CD4-positive, alpha-beta T cell treated with Interleukin-6 for 4 hours (primary cell): ENCODE measurements at places on chromosomes 5 and 9.

DNA sequence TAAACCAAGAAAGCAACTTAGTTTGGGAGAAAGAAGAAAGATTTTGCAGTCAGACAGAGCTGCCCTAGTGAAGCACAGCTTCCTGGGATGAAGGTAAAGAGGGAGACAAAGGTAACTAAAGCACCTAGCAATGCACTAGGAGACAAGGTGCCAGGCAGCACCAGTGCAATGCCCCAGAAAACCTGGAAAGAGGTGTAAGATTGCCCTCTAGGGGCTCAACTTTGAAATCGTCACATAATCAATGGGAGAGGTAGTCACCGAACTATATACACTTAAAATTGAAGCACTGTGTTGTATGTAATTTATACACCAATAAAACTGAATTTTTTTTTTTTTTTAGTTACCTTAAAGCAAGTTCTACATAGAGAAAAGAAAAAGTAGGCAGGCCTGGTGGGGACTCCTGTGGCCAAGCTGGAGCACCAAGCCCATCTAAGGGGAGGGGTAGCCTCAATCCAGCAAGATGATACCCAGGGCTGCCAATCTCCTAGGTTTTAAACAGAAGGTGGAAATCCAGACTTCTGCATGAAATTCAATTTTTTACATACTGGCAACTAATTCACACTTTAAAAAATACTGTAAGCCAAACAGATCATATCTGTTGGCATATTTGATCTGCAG is 48.2 kb downstream of the CDK5RAP2 start:
- no peak for DNase-seq

- DNase-seq, result no peak
These were observed 515.3 kb downstream of the TLE1 start for GRCh38 chr9:81174023-81174422.

DNA sequence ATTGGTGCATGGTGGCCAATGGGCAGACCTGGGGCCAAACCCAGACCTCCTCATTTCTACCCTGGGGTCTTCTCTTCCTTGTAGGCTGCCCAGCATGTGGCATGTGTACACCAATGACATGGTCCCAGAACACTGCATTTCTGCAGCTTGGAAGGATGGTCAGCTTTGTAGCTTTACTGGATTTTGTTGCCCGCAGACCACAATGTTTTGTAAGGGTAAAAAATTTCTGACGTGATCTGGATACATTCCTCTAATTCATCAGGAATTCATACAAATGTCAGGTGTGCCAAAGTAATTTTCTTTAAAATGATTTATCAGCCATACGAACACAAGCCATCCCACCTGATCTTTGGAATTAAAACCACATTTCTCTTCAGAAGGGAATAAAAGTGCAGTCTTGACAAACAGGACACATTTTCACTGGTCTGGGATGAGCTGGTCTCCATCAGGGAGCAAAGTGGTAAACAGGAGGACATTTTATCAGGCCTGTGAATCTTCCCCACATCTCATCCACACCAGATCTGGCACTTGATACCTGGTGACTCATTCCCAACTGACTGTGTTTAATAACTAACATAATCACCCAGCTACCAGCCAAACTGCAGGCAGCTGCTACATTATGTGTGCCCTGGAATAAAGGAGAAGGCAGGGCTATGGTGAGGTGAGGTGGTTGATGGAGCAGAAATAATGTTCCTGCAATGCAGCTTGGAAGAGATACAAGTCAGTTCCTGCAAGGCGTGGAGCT is 103.9 kb downstream of the SPOCK1 start:
- no peak for DNase-seq

GRCh38 chr9:114366334-114367128 is 21.3 kb downstream of the AKNA start:
- DNase-seq, result peak; percentile 69

- no peak for DNase-seq
These were observed 19.0 kb downstream of the GLRX start for GRCh38 chr5:95803271-95804148.

DNA sequence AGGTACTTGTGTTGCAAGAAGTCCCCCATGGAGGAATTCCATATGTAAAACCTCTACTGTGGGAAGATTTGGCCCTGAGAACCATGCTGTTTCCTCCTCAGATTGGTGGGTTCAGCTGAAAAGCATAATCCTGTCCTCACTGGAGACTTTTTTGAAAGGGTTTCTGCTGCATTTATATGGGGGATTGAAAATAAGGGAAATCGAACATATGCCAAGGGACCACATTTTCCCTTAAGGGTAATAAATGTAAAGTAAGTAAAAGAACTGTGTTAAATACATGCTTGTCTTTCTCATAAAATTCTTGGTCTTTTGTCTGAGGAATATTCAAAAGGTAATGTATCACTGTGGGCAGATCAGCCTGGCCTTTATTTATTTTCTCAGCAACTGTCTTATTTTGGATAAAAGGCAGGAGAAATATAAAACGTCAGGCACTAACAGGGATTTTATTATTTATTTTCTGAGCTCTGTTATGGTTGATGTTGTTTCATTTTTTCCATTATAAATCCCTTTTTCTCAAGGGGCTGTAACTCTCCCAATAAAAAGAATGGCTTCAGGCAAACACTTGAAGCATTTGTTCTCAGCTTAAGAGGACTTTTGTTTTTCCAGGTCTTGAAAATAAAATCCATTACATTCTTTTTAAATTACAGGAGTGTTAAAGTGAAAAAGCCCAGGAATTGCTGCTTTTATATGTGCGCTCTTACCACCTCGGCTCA is 131.4 kb downstream of the FGF10 start:
- DNase-seq, result no peak

GRCh38 chr5:114223866-114224265 is 138.0 kb upstream of the KCNN2 start:
- no peak for DNase-seq

DNA sequence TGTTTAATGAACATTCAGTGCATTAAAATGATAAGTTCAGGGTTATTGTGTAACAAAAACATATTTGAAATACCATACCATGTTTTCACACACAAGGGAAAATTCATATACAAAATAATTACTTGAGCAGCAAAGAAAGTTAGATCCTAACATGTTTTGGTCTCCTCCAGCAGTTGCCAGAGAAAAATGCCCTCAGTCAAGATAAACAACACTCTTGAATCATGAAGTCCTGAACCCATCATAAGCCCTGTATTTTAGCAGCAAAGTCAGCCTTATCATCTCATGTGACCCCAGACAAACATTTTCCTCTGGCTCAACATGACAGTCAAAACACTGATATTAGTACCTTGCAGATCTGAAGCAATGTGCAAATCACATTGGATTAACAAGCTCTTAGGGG is 1541.1 kb upstream of the WWC1 start:
- DNase-seq, result no peak

GRCh38 chr5:133827830-133828229 is 140.6 kb downstream of the C5orf15 start:
- no peak for DNase-seq

GRCh38 chr5:13524936-13525335 is 419.6 kb downstream of the DNAH5 start:
- DNase-seq, result no peak

DNA sequence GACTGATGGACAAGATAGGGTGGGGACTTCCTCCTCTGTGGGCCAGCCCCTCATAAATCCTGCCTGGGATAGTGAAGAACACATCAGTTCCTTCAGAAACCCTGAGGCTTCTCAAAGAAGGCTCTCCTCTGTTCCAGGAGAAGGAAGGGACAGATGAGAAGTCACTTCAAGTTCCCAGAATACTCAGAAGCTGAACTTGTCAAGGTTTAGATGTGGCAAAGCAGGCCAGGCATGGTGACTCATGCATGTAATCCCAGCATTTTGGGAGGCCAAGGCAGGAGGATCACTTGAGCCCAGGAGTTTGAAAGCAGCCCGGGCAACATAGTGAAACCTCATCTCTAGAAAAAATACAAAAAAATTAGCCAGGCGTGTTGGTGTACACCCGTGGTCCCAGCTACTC is 38.5 kb downstream of the STOM start:
- no peak for DNase-seq

DNA sequence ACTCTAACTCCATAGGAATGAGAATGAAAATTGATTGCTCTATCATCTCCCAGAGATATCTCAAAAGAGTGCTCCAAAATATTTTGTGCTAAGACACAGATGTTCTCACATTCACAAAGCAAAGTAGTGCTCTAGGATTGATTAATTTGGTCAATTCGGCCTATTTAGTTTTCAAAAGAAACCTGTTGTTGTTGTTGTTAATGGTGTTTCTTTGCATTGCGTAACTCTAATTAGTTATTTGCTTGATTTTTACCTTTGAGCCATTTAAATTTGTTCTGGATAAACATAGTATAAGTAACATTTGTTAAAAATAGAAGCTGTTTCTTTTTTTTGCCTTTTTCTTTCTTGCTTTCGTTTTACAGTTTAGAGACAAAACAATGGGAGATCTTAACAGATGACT is 382.5 kb downstream of the CAAP1 start:
- DNase-seq, result no peak

GRCh38 chr9:546797-547223 is 294.7 kb upstream of the DMRT1 start:
- DNase-seq, result peak; percentile 13

GRCh38 chr9:125908136-125908535 is 161.0 kb downstream of the PBX3 start:
- no peak for DNase-seq

GRCh38 chr9:136351252-136351800 is 12.2 kb downstream of the DNLZ start:
- DNase-seq, result no peak

DNA sequence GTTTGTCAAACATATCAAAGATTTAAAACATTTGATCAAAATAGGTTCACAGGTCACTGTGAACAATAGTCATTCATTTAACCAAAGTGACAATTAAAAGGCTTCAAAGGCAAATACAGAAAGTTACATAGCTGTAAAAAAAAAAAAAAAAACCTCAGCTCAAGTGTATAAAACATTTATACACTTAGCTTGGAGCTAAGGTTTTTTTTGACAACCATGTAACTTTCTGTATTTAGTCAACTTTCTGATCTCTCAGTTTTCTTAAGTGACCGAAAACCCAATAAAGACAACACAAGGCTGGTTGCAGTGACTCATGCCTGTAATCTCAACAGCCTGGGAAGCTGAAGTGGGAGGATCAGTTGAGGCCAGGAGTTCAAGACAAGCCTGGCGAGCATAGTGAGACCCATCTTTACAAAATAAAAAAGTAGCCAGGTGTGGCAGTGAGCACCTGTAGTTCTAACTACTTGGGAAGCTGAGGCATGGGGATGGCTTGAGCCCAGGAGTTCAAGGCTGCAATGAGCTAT is 16.4 kb upstream of the UBTD2 start:
- DNase-seq, result no peak

DNA sequence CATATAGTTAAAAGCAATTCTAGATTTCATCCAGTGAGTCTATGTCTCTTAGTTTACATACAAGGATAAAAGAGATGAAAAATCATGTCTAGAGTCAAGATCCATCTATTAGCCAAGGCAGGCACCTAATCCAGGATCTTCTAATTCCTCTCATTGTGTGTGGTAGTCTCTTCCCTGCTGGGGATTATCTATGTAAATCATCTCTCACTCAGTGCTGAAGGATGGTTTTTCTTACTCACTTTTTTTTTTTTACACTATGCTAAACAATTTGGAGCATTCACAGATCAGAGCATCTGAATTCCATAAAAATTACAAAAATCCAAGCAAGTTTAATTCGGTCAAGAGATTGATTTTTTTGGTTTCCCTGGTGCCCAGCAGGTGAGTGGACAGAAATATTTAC is 154.9 kb upstream of the GDNF start:
- DNase-seq, result no peak

- peak; percentile 65 for DNase-seq
These were observed 7.6 kb downstream of the TTC39B start for GRCh38 chr9:15299374-15299939.

- DNase-seq, result no peak
These were observed 2.5 kb upstream of the RHOBTB3 start for GRCh38 chr5:95728494-95729114.

GRCh38 chr9:26597542-26598149 is 295.0 kb downstream of the CAAP1 start:
- DNase-seq, result no peak

GRCh38 chr9:93950619-93951601 is 4.2 kb downstream of the BARX1 start:
- no peak for DNase-seq

GRCh38 chr9:115115117-115115880 is 2.7 kb downstream of the TNC start:
- no peak for DNase-seq

DNA sequence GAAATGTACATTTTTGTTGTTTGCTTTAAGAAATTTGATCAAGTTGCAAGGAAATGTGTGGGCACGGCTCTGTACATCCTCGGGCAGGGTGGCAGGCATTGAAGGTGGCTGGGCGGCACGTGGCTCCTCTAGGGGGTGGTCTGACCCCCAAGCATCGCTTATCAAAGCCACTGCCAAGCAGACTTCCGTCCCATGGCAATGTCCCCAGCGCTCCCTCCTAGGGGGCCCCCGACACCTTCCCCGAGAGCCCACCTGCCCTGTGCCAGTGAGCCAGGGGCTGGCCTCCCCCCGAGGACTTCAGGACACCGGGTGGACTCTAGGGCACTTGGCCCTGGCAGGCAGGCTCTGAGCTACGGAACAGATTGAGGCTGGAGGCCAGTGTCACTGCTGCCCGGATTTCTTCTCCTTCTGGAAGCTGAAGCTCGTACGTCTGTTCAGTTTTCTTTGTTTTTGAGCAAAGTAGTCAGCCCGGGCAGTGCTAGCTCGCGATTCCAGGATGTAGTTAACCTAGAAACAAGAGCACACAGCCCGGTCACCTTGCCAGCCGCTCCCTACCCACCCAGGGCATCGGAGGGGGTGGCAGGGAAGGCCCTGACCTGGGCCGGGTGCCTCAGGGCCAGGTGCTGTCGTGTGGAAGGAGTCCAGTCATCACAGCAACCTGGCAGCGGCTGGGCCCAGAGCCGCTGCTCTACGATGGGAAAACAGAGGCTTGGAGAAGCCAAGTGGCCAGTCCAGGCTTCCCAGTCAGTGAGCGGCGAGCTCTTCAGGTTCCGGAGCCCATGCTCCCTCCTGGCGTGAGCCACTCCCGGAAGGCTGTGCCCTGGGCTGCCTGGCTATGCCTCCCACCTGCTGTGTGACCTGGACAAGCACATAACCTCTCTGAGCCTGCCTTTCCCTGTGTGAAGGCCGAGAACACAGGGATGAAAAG is 177.1 kb downstream of the GAPVD1 start:
- no peak for DNase-seq

DNA sequence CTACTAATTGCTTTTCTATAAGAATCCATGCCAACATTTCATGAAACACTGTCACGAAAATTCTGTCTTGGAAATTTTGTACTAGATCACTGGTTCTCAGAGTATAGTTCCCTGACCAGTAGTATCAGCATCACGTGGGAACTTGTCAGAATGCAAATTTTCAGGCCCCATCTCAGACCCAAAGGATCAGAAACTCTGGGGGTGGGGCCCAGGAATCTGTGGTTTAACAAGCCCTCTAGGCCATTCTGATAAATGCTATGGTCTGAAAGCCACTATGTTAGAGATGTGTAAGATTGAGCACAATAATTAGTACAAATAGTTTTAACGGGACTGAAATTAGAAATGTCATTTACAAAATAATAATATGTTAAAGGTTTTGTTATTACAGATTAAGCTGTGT is 615.7 kb upstream of the ARRDC3 start:
- no peak for DNase-seq

GRCh38 chr5:91272858-91273257 is 110.3 kb downstream of the ARRDC3 start:
- DNase-seq, result no peak

GRCh38 chr9:27572061-27572460 is 1.2 kb downstream of the C9orf72 start:
- DNase-seq, result no peak

GRCh38 chr5:83058726-83059125 is 18.5 kb downstream of the TMEM167A start:
- no peak for DNase-seq
